ENCODE measurements at places on chromosomes 11 and 22.

DNA sequence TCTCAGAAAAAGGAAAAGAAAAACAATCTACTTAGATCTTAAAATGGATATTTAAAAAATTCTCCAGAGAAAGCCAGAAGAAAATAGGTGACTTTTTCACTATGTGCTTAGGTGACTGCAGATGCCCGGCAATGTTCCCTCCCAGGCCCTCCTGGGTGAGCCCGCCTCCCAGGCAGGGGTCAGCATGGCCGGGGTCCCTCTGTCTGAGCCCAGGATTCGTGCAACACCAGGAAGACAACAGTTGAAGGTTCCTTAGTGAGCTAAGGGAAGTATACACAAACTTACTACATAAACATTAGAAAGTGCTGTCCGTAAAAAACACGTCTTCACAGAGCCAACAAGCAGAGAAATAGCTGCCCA is 11.6 kb downstream of the MAPK8IP2 start:
- no peak for DNase-seq

- no peak for DNase-seq
These were observed 225.3 kb upstream of the B3GAT1 start for GRCh38 chr11:134637091-134638015.

GRCh38 chr11:61152816-61153592 is 8.2 kb downstream of the VPS37C start:
- no peak for DNase-seq

DNA sequence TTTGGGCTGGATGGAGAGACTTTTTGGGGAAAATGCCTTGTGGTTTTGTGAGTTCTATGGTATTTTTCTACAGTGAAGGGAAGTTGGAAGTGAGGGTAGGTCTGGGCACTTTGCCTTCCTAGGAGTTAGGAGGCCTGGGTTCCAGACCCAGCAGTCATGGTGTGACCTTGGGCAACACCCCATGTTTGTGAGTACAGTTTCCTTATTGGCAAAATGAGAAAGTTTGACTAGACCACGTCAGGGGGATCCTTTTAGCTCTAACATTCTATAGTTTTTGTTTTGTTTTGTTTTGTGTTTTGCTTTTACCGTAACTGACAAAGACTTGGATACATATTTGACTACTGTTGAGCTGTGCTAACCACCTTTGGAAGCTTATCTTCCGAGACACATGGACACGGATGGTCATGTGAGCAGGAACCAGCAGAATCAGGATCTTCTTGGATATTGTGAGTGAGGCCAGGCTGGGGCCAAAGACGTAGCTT is 109.0 kb downstream of the PKNOX2 start:
- DNase-seq = no peak

- DNase-seq = peak; percentile 72
These were observed 177.6 kb downstream of the IGLL1 start for GRCh38 chr22:23402275-23403151.

DNA sequence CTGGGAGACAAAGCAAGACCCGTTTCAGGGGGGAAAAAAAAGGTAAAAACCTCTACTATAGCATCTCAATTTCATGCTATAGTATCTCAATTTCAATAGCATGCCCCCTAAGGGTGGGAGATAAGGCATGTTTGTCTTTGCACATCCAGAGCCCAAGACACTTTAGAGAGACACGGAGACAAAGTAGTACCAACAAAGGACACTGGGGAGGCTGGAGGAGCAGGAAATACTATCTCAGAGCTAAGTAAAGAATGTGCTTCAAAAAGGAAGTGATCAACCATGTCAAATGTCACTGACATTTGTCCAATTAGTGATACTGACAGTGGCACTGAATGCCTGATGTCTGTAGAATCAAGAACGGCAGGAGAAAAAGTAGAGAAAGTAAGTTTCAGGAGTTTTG is 68.6 kb downstream of the RRAS2 start:
- DNase-seq = no peak

DNA sequence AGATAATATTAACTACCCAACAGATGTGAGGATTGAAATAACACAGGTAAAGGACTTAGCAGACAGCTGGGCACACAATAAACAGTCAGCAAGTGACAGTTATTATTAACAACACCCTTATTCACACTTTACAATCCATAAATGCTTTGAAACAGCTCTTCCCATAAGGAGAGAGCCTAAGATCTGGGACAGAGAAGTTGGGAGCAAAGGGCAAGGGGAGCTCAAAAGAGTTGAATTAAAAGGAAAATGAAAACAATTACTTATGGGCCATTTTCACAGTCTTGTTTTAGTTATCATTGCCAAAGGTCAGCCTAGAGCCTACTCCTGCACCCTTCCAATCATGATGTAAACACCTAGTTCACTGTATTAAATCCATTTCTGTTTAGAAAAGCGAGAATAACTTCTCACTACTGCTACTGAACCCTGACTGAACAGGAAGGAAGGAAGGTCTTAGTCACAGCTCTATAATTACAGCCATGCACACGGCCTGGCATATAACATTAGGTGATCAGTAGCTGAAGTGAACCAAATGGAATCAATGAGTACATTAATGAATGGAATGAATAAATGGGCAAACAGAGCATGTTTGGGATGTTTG is 111.3 kb downstream of the PLEKHA7 start:
- DNase-seq = no peak

DNA sequence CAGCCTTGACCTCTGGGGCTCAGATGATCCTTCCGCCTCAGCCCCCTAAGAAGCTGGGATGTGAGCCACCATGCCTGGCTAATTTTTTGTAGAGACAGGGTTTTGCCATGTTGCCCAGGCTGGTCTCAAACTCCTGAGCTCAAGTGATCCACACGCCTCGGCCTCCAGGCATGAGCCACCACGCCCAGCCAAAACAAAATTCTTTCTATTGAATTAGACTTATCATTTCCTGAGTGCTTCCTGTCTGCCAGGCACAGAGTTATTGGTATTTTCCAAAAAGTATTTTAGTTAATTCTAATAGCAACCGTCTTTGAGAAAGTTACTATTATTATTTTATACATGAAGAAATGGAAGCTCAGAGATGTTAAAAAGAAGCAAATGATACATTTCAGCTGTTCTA is 61.4 kb upstream of the LMO2 start:
- DNase-seq = no peak

GRCh38 chr22:44482776-44483175 is 15.3 kb downstream of the RTL6 start:
- DNase-seq = peak; percentile 11

GRCh38 chr11:99814021-99814420 is 793.3 kb downstream of the CNTN5 start:
- DNase-seq = no peak

GRCh38 chr11:79520086-79520485 is 79.3 kb upstream of the TENM4 start:
- DNase-seq = no peak

DNA sequence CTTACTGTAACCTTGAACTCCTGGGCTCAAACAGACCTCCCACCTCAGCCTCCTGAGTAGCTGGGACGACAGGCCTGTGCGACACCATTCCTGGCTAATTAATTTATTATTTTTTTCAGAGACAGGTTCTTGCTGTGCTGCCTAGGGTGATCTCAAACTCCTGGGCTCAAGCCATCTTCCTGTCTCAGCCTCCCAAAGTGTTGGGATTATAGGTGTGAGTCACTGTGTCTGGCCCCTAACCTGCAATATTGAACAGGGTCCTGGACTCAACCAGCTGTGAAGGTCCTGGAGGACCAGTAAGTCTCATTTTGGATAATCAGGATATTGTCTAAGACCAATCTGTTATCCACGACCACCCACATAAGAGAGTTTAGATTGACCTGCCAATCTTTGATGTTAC is 15.2 kb downstream of the CCDC134 start:
- no peak for DNase-seq

GRCh38 chr11:68032997-68033707 is 2.7 kb downstream of the NDUFS8 start:
- no peak for DNase-seq

- DNase-seq = no peak
These were observed 9.2 kb upstream of the PHF21A start for GRCh38 chr11:46130286-46130940.

GRCh38 chr11:34166806-34167740 is 61.6 kb downstream of the NAT10 start:
- no peak for DNase-seq

- no peak for DNase-seq
These were observed 26.1 kb downstream of the MRTFA start for GRCh38 chr22:40610329-40610850.

DNA sequence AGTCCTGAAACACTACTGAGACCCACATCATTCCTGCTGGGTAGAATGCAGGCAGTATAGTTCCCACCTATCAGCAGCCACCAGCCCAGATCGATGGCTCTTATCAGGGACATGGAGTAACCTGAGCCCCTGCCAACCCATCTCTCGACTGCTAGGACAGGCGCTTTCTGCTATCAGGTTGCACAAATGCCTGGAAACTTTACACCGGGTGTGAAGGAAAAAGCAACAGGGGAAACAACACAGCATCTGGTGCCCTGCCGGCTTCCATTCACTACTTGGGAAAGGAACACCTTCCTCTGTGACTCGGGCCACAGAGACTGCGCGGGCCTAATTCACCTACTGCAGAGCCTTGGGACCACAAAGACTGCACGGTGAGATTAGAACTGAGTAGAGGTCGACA is 18.5 kb downstream of the RBFOX2 start:
- DNase-seq = no peak

DNA sequence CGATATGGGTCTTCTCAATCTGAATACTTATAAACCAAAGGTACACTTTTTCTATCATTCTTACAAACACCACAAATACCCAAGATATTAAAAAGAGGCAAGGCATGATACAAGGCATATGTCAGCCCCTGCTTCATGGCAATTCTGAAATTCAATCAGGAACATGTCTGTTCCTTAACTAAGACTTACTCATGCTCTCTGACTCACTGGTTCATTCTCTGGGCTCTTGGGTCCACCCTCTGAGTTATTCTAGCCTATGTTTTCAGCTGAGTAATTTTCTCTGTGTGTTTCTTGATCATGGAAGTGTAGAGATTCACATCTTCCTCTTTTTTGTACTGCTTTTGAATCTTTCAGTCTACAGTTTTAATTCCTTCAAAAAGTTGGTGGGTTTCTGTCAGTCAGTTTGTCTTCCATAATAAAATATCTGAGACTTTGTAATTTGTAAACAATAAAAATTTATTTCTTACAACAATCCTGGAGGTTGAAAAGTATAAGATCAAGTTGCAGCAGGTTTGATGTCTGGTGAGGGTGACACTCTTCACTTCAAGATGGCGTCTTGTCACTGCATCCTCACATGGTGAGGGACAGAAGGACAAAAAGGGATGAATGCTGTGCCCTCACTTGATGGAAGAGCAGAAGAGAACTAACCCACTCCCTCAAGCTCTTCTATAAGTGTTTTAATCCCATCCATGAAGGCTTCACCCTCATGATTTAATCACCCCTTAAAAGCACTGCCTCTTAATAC is 211.7 kb downstream of the FAM76B start:
- no peak for DNase-seq

- no peak for DNase-seq
These were observed 77.7 kb downstream of the FAM76B start for GRCh38 chr11:95711945-95712221.

All from activated CD8-positive, alpha-beta T cell treated with anti-CD3 and anti-CD28 coated beads, Interleukin-2, amount 10 ng/mL, durations not matched to agents 7 days and 5 days (primary cell).